Astrocyte (in vitro differentiated cells and primary cell): ENCODE measurements at places on chromosomes 3 and 15. TPM values are rescaled to one million over a fixed set of nuclear protein-coding genes. Genes with fewer than 3 reads are reported as not detected.
A peak's percentile ranks its signal among the peaks of the same experiment; 100 is the strongest.

GRCh38 chr3:189168711-189169110 is 3.1 kb upstream of the TPRG1 start:
- no peak for DNase-seq
- no peaks in the 10 kb centered on the region for H3K27me3 ChIP-seq
- no peak overlapping the region for H3K27ac ChIP-seq

DNA sequence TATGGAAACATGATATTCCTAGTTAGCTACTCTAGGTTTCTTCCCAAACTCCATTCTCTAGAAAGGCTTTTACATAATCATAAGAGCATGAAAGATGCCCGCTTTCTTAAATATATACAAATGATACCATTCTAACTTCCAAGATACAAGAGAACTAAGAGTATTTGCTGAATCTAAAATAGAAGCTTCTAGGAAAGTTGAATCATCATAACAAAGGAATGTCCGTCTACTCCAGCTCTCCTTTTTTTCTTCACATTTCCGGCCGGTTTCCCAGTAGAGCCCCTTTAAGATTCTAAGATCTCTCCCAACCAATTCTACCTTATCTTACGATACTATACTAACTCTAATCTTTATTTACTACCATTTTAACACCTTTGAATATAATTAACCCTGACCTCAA is 60.1 kb downstream of the RAD18 start:
- peak overlapping the region; percentile 41 for H3K27ac ChIP-seq
- H3K27me3 ChIP-seq = no peaks in the 10 kb centered on the region
- no peak overlapping the region for H3K4me3 ChIP-seq
- no peaks in the 10 kb centered on the region for H3K4me1 ChIP-seq

- peaks cover 45% of the 10 kb centered on the region for H3K4me1 ChIP-seq
- H3K27ac ChIP-seq = peak overlapping the region; percentile 94
- no peaks in the 10 kb centered on the region for H3K27me3 ChIP-seq
- H3K4me3 ChIP-seq = no peak overlapping the region
Measured at GRCh38 chr15:74317820-74318375, 49.5 kb downstream of the CYP11A1 start.

DNA sequence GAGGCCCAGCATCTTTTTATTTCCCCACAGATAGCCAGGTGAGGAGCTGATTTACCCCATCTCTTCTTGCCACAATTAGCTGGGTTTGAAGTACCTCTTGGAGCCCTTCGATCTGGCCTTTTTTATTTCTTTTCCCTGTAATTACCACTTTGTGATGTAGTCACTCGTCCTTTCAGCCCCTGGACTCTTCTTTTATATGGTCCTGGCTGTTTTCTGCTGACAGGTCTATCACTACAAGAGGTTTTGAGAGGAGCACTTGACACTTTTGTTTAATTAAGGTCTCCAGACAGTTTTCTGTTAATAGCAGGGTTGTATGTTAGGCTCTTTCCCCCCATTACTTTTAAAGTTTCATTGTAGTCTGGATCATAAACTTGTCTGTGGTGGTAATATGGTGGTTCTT is 11.8 kb downstream of the ATXN7 start:
- no peaks in the 10 kb centered on the region for H3K36me3 ChIP-seq
- no peaks in the 10 kb centered on the region for H3K27me3 ChIP-seq
- peaks cover 20% of the 10 kb centered on the region for H3K4me1 ChIP-seq
- no peak for DNase-seq

DNA sequence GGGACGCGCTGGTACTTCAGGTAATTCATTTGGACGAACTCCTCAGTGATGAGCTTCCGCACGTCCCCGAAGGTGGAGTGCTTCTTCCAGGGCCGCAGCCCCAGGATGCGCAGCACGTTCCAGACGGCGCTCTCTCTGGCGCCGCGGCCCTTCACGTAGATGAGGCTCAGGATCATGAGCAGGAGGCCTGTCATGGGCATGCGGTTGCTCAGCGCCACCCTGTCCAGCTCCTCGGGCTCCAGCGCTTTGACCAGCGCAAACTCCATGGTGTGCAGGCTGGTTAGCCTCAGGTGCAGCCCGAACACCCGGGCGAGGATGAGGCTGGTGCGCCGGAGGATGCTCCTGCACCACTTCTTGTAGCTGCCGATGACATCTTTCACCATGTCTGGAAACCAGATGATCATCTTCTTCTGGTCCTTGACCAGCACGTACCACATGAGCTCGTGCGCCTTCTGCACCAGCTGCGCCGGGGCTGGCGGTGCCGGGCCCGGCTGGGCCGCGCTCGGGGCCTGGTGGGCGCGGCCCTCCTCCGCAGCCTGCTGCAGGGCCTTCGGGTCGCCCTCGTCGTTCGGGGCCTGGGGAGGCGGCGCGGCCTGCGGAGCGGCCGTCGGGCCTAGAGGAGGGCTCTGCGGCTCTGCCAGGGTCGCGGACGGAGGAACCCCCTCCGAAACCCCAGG is 501 bp downstream of the NDN start:
- peak overlapping the region; percentile 50 for H3K4me3 ChIP-seq
- DNase-seq = peak; percentile 10
- no peaks in the 10 kb centered on the region for H3K36me3 ChIP-seq
- H3K27me3 ChIP-seq = no peaks in the 10 kb centered on the region

DNA sequence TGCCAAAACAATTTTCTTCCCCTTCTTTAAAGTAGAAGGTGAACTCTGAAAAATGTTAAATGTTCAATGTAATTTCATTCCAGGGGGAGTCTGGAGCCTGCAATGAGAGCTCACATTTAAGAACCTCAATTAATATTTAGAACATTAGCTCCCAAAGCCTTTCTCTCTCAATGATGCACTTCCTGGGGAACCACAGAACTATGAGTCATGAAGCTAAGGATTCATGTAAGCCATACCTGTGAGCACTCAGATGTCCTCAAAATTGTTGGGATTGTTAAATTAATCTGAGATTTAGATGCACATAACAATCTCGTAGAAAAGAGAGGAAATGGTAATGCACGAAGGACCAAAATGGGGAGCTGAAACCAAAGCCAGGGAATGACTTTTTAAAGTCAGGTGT is 244.2 kb upstream of the LRIG1 start:
- H3K27ac ChIP-seq = no peak overlapping the region
- no peak for DNase-seq
- H3K4me3 ChIP-seq = no peak overlapping the region

- H3K27me3 ChIP-seq = peaks cover 35% of the 10 kb centered on the region
- no peak overlapping the region for H3K4me3 ChIP-seq
- no peak for DNase-seq
- H3K4me1 ChIP-seq = no peaks in the 10 kb centered on the region
Measured at GRCh38 chr3:183434992-183435391, 6.6 kb upstream of the MCF2L2 start.

DNA sequence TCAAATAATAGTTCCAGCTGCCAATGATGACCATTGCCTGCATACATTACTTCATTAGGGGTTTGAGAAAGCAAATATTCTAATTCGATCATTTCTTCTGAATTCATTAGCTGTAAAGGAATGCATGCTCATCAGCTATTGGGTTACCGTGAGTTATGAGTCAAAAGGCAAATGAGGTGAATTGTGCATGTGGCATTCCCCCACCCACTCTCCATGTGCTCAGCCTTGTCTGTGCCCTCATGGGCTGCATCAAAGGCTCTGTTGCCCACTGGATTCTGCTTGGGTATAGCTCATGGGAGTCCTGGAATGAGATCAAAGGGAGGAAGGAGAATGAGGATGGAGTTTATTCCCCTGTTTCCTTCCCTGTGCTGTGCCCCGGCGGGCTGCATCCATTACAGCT is 99.3 kb upstream of the CHRNA7 start:
- H3K27ac ChIP-seq = no peak overlapping the region
- no peaks in the 10 kb centered on the region for H3K36me3 ChIP-seq
- DNase-seq = peak; percentile 20

GRCh38 chr3:15562560-15562959 is 38.8 kb downstream of the HACL1 start:
- no peak overlapping the region for H3K4me3 ChIP-seq
- H3K4me1 ChIP-seq = no peaks in the 10 kb centered on the region
- no peak overlapping the region for H3K27ac ChIP-seq
- H3K27me3 ChIP-seq = no peaks in the 10 kb centered on the region
- H3K36me3 ChIP-seq = peaks cover 33% of the 10 kb centered on the region

- H3K36me3 ChIP-seq = peaks cover 3% of the 10 kb centered on the region
- peaks cover 14% of the 10 kb centered on the region for H3K4me1 ChIP-seq
- H3K27ac ChIP-seq = no peak overlapping the region
- no peak for DNase-seq
- H3K27me3 ChIP-seq = no peaks in the 10 kb centered on the region
- H3K4me3 ChIP-seq = no peak overlapping the region
Measured at GRCh38 chr3:11224010-11224409, 48.2 kb upstream of the ATG7 start.

DNA sequence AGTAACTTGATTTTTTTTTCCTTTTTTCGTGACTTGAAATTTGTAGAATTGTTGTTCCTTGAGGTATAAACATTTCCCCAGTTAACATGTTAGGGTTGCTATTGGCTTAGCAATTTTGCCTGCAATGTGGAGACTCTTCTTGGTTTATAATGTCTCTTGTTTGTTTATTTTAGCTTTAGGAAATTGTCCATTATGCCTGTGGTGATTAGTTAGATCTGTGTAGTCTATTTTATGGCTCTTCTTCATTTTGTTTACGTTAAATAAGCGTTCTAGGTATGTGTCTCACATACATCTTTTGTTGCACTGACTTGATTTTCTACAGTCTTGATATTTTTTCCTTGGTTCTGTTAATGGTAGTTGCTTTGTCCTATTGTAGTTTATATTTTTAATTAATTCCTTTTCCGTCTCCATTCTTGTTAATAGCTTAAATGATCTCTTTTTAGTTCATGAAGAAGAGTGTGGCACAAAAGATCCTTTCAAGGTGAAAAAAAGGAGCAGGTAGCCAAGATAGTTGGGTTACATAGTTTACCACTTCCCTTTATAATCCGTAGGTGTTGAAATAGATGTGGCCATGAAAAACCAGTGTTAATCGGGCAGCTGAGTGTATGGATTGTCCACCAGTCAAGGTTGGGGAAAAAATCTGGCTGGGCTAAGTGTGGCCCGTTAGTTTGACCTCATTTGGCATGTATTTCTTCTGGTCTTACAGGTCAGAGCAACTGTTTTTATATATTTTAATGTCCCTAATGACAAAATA is 12.1 kb downstream of the IQGAP1 start:
- peak overlapping the region; percentile 19 for H3K4me3 ChIP-seq
- peaks cover 39% of the 10 kb centered on the region for H3K4me1 ChIP-seq
- no peak for DNase-seq
- no peaks in the 10 kb centered on the region for H3K27me3 ChIP-seq
- H3K36me3 ChIP-seq = peaks cover 3% of the 10 kb centered on the region

GRCh38 chr15:52790169-52790708 is at the start of gene ONECUT1:
Gene ONECUT1 (minus strand): TSS chr15:52790336. CDS start chr15:52789884, 452 bp downstream.
- peak within 1 kb of the TSS; percentile 52 for H3K4me3 ChIP-seq
- no peaks in the 10 kb centered on the region for H3K36me3 ChIP-seq
- H3K27ac ChIP-seq = no peak within 1 kb of the TSS
- peaks cover 7% of the 10 kb centered on the region for H3K4me1 ChIP-seq
- no peak for DNase-seq

GRCh38 chr15:88995449-88995848 is 82.3 kb upstream of the MFGE8 start:
- H3K4me1 ChIP-seq = peaks cover under 1% of the 10 kb centered on the region
- no peak overlapping the region for H3K27ac ChIP-seq
- no peaks in the 10 kb centered on the region for H3K36me3 ChIP-seq
- H3K4me3 ChIP-seq = no peak overlapping the region
- no peaks in the 10 kb centered on the region for H3K27me3 ChIP-seq

- no peaks in the 10 kb centered on the region for H3K36me3 ChIP-seq
- no peaks in the 10 kb centered on the region for H3K27me3 ChIP-seq
- no peak overlapping the region for H3K4me3 ChIP-seq
- peak; percentile 10 for DNase-seq
- H3K27ac ChIP-seq = no peak overlapping the region
Measured at GRCh38 chr3:148884261-148884660, 19.2 kb downstream of the CPA3 start.

DNA sequence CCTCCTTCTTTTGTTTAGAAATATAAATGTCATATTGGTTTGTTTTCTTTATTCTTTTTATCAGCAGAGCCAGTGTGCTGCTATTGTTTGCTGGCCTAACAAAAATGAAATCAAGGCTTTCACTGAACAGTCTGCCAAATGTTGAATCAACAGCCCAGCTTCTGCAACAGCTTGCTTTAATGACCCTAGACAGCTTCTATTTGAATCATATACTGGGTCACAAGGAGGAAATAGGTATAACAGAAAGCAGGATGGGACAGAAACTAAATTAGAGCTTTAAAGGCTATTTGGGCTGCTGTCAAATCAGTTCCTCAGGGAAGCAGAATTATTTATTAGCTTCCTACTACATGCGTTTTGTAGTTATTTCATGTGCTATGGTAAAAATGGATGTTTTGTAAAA is 12.1 kb upstream of the DNAJC13 start:
- H3K4me3 ChIP-seq = no peak overlapping the region
- no peak for DNase-seq
- H3K27me3 ChIP-seq = peaks cover 8% of the 10 kb centered on the region
- H3K27ac ChIP-seq = no peak overlapping the region
- H3K4me1 ChIP-seq = no peaks in the 10 kb centered on the region

GRCh38 chr15:31563001-31563400 is 236.4 kb downstream of the KLF13 start:
- no peaks in the 10 kb centered on the region for H3K36me3 ChIP-seq
- H3K27ac ChIP-seq = no peak overlapping the region
- no peak overlapping the region for H3K4me3 ChIP-seq

GRCh38 chr3:40229963-40230362 is 79.5 kb upstream of the EIF1B start:
- DNase-seq = no peak
- no peaks in the 10 kb centered on the region for H3K36me3 ChIP-seq
- no peaks in the 10 kb centered on the region for H3K4me1 ChIP-seq
- H3K27ac ChIP-seq = no peak overlapping the region
- H3K4me3 ChIP-seq = no peak overlapping the region
- H3K27me3 ChIP-seq = no peaks in the 10 kb centered on the region

GRCh38 chr3:12948371-12948770 is 107.0 kb upstream of the RPL32 start:
- no peak overlapping the region for H3K4me3 ChIP-seq
- H3K27me3 ChIP-seq = no peaks in the 10 kb centered on the region
- peak overlapping the region; percentile 57 for H3K27ac ChIP-seq
- no peaks in the 10 kb centered on the region for H3K36me3 ChIP-seq
- DNase-seq = peak; percentile 58
- H3K4me1 ChIP-seq = peaks cover 39% of the 10 kb centered on the region

- H3K27me3 ChIP-seq = no peaks in the 10 kb centered on the region
- H3K36me3 ChIP-seq = no peaks in the 10 kb centered on the region
- H3K4me1 ChIP-seq = no peaks in the 10 kb centered on the region
- no peak overlapping the region for H3K4me3 ChIP-seq
Measured at GRCh38 chr3:44682182-44682896, 30.1 kb upstream of the ZNF502 start.

Gene PROS1
- 11.5 and 13.4 TPM in 2 replicates for total RNA-seq

Gene EHHADH
- total RNA-seq = 4.4 and 4.7 TPM in 2 replicates

Gene SEMA5B
- total RNA-seq = 1.0 and 2.1 TPM in 2 replicates

Gene ERICH6
- 0.09 TPM in 1 of 2 replicates, not detected in the other for total RNA-seq

Gene SERPINI2
- 0.32 TPM in 1 of 2 replicates, not detected in the other for total RNA-seq

Gene ATP8B4
- 0.23 and 0.31 TPM in 2 replicates for total RNA-seq

Gene ACTRT3
- total RNA-seq = 3.3 and 3.7 TPM in 2 replicates

Gene TRA2B
- total RNA-seq = 112 and 120 TPM in 2 replicates

Gene DLL4
- total RNA-seq = 0.09 and 0.29 TPM in 2 replicates

Gene MELTF
- 24.0 and 31.7 TPM in 2 replicates for total RNA-seq

Gene CPN2
- not detected in 2 replicates for total RNA-seq

Gene FAM107A
- total RNA-seq = not detected in 2 replicates

Gene POPDC2
- 1.8 and 2.1 TPM in 2 replicates for total RNA-seq

Gene TTLL13
- 0.14 TPM in 1 of 2 replicates, not detected in the other for total RNA-seq

Gene C2CD4A
- not detected in 2 replicates for total RNA-seq
